Hematopoietic multipotent progenitor cell (in vitro differentiated cells): ENCODE measurements at places on chromosomes 7 and 10.

DNA sequence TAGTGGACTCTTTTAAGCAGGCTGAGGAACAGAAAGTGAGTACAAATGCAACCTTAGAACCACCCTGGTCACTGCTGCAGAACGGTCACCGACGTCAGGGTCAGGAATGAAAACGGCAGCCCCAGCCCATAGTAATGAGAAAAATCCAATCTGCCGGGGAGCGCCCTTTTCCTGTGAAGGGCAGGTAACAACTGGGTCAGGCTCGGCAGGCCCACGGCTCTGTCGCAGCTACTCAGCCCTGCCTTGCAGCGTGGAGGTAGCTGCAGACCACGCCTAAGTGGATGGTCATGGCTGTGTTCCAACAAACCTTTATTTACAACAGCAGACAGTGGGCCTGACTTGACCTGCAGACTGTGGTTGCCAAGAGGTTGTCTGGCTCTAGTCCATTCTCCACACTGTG, 563.2 kb downstream of the DNAJB6 start:
- no peak for DNase-seq

DNA sequence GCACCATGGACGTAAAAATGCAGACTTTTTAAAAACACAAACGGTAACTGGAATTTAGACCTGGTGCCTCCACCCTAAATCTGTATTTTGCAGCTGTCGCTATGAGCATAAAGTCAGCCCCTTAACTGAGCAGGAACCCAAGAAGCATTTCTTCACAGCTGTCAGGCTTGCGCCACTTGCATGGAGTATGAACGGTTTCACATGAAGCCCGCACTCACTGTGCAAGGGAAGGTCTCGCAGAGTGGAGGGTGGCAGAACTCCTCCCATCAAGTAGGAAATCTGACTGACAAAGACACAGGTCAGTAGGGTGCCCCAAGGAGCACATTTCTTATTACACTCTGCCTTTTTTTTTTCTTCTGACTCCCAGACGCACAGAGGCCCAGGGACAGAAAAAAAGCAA, 58.5 kb downstream of the ELMO1 start:
- no peak for DNase-seq

DNA sequence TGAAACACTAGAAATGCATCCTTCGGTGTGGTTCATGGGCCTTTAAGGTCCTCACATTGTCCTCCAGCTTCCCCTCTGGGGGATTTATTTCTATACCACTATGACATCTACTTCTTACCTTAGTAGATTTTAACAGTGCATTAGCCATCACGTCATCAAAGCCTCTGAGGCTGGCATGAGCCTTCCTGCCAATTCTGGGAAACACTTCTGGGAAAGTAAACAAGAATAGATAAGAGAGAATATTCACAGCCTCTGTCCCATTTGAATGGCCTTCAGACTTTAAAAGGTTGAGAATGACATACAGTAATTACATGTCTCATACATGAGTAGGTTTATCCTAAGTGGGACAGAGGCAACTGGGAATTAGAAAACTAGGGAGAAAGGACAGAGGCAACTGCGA, 89.7 kb downstream of the AMPH start:
- DNase-seq, result no peak

GRCh38 chr10:30034433-30035137, 24.8 kb downstream of the JCAD start:
- DNase-seq, result no peak

GRCh38 chr10:27256299-27257189, 15.9 kb upstream of the ACBD5 start:
- DNase-seq, result no peak

DNA sequence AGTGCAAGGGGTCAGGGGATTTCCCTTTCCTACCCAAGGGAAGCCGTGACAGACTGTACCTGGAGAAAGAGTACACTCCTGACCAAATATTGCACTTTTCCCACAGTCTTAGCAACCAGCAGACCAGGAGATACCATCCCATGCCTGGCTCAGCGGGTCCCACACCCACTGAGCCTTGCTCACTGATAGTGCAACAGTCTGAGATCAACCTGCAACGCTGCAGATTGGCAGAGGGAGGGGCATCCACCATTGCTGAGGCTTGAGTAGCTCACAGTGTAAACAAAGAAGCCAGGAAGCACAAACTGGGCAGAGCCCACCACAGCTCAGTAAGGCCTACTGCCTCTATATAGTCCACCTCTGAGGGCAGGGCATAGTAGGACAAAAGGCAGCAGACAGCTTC, 53.9 kb downstream of the PIK3CG start:
- no peak for DNase-seq

- DNase-seq, result no peak
Measured at GRCh38 chr7:112873831-112874553, 83.8 kb upstream of the TMEM168 start.

- no peak for DNase-seq
Measured at GRCh38 chr7:92421676-92422435, 25.4 kb upstream of the GATAD1 start.

GRCh38 chr10:955127-955819, 23.8 kb upstream of the LARP4B start:
- DNase-seq, result no peak

- no peak for DNase-seq
Measured at GRCh38 chr7:20238194-20238753, 21.1 kb upstream of the MACC1 start.

DNA sequence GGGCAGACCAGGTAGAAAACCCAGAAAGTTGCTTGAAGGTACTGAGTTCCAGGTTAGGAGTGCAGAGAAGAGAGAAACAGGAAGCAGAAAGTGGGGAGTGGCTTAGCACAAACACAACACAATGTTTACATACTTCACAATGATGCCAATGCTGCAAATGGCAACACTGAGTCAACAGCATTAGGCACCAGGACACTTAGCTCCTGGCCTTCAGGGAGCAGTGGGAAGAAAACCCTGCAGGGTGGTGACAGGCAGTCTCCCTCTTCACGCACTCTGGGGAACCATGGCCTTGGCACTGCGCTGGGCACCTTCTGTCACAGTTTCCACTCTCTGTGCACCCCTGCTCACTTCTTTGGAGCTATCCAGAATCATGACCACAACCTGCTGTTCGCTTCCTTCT, 7.3 kb downstream of the ICA1 start:
- DNase-seq, result no peak

- DNase-seq, result no peak
Measured at GRCh38 chr7:80843018-80843677, 75.7 kb downstream of the SEMA3C start.
